Cardiac muscle cell (in vitro differentiated cells and primary cell): ENCODE measurements at places on chromosomes 2 and 18.

DNA sequence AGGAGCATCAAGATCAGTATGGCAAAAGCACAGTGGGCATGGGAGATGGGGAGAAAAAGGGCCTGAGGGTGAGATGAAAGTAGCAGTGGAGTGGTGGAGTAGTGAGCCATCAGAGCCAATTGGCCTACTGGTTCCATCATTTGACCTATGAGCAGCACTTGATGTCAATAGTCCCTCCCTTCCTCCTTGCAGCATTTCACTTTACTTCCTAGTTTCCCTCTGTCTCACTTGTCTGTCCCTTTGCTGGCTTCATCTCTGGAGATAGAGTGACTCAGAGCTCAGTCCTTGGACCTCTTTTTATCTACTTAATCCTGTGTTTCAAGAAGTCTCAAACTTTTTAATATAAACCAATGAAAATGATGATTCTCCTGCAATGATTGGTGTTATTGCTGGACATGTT lies 32.1 kb downstream of the FBXO48 start:
- no peak for DNase-seq

DNA sequence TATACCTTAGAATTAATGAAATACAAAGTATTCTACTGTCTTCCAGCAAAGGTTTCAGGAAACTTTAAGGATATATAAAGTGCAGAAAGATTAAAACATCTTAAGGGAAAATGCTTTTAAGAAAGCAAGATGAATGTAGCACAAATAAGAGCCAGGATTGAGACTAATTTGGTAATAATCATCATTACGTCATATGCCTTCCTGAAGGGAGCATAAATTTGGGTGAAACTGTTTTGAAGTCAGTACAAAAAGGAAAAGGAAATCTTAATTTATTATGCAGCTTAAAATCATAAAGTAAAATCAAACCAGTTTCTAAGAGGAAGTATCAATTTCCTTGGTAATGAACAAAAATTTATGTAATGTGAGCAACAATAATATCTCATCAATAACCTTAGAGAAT lies 221.7 kb downstream of the CTNNA2 start:
- no peak for DNase-seq

- DNase-seq: peak; percentile 74
Measured at GRCh38 chr2:40658941-40659340, 207.1 kb upstream of the SLC8A1 start.

GRCh38 chr2:225074366-225074765 lies 32.1 kb upstream of the DOCK10 start:
- no peak for DNase-seq
